ENCODE measurements at places on chromosomes 7 and 10.

GRCh38 chr10:111075577-111076185, 1.1 kb upstream of the ADRA2A start:
- no peak for DNase-seq

- DNase-seq = no peak
These were observed 106.5 kb upstream of the RAB11FIP2 start for GRCh38 chr10:118153287-118153686.

DNA sequence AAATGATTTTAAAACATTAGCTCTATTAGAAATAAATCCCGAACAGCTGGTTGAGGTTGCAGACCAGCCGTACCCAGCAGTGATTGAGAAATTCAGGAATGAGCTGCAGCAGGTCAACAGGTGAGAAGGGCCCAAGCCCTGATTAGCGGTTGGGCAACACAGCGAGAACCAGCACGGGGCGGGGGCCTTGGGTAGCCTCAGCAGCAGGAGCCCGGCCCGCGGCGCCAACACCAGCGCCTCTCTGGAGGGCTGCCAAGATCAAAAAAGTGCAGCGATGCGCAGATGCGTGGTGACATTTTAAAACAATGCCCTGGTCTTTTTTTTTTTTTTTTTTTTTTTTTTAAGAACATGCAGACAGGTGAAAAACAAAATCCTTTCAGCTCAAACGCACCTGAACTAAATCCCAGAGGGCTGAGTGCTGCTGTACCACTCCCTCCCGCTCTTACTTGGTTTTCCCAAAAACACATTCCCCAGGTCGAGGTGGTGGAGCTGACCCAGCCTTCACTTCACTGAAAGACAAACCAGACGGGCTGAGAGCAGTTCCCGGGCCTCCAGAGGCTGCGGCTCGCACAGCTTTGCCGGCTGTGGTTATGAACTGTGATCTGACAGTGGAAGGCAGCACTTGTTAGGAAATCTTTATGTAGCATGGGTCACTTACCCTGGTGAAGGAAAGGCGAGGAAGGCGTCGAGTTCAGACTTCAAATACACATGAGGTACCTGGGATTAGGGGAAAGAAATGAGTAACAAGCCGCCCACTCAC, 579.4 kb downstream of the SDK1 start:
- peak; percentile 61 for DNase-seq

GRCh38 chr7:23242321-23242720, 4.3 kb upstream of the GPNMB start:
- DNase-seq = no peak

- no peak for DNase-seq
These were observed 25.3 kb downstream of the GARIN1A start for GRCh38 chr7:128697302-128697905.
